CD4-positive, alpha-beta T cell treated with Interleukin-12 subunit alpha and Interleukin-12 subunit beta, for 1 hour (primary cell): ENCODE measurements at places on chromosomes 1 and 21.

DNA sequence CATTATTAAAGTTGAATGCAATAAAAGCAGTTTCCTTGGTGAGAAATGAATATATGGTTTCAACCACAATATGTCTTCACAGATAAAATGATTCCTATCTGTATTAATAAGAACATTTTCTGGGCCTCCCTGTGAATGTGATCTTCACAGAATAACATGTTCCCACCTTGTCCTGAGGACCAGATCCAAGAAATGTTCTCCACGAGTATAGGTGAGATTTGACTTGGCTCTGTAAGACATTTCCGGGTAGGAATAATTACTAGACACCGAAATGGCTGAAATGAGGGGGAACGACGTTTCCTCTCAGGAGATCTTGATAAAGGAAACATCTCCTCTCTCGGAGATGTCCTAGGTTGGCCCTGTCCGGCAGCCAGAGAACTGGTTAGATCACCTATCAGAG is 61.4 kb downstream of the CLIC6 start:
- no peak for DNase-seq

- no peak for DNase-seq
These were observed 11.2 kb downstream of the HMGCL start for GRCh38 chr1:23814016-23814415.

DNA sequence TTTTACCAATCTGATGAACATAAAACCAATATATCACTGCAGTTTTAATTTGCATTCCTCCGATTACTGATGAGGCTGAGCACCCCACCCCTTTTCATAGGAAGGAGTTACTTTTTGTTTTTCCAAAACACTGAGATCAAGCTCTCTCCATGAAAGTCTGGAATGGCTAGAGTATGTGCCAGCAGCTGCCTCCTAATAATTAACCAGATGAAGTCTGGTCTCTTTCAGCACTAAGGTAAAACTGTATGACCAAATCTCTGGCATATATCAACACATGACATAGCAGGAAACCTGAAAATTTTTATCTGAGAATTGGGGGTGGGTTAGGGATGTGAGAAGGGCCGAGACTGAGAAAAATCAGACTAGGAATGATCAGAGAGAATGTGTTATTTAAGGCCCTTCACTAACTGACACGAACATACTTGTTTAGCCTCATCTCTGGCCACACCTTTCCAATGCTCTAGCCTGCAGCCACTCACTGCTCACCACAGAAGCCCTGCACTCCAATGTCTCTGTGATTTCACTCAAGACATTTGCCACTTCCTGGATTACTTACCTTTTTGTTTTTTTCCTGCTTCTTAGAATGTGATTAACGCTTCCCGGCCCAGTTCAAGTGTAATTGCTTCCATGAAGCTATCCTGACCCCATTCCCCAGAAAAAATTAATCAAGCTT is 34.7 kb downstream of the WASF2 start:
- DNase-seq, result peak; percentile 37

DNA sequence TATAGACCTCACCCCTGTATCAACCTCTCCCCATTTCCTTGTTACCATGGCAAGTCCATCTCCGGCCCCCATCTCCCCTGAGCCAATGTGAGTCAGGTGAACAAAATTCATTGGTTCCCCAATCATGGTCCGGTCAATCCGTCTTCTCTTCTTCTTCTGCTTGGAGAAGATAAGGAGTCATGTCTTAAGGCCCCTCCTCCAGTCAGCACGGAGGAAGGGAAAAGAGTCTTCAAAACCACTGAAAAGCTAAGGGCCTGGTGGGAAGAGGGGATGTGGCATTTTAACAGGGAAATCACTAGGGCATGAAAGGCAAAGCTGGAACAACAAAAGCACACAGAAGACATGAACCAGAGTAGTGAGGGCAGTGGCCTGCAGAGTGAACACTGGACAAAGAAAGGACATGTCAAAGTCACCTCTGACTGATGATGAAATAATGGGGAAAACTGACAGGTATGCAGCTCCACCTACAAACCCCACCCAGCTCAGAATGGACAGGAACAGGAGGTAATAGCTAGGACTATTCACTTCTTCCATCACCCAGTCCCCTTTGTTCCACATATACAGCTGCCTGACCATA is 4.4 kb downstream of the CDC42SE1 start:
- DNase-seq, result no peak

- DNase-seq, result no peak
These were observed 57.3 kb downstream of the LAMC2 start for GRCh38 chr1:183243161-183244050.

GRCh38 chr1:209641832-209642172 is 10.4 kb downstream of the LAMB3 start:
- no peak for DNase-seq

GRCh38 chr1:163166886-163167555 is 35.7 kb downstream of the RGS5 start:
- no peak for DNase-seq

- DNase-seq, result no peak
These were observed 130.0 kb upstream of the VAMP3 start for GRCh38 chr1:7640920-7641585.

GRCh38 chr1:67685558-67686266 is 711 bp downstream of the GADD45A start:
- peak; percentile 49 for DNase-seq

- no peak for DNase-seq
These were observed 5.3 kb downstream of the RSPH1 start for GRCh38 chr21:42490720-42491119.

GRCh38 chr1:33155877-33156538 is 25.8 kb downstream of the TRIM62 start:
- DNase-seq, result no peak

DNA sequence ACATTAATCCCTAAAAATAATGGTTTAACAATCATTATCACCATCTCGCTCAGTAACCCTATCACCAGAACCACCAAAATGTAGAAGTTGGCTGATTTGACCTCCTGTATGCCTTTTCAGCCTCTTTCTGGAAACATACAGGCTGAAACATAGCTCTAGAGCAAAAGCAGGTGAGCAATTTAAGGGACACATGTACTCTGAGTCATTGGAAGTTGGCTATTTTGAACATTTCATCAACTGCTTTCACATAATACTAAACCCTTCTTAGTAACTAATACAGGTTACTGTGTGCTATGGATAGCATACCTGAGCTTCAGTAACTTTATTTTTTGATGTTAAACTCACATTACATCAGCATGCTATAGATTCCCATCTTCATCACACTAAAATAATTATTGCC is 19.8 kb upstream of the DDAH1 start:
- DNase-seq, result no peak

DNA sequence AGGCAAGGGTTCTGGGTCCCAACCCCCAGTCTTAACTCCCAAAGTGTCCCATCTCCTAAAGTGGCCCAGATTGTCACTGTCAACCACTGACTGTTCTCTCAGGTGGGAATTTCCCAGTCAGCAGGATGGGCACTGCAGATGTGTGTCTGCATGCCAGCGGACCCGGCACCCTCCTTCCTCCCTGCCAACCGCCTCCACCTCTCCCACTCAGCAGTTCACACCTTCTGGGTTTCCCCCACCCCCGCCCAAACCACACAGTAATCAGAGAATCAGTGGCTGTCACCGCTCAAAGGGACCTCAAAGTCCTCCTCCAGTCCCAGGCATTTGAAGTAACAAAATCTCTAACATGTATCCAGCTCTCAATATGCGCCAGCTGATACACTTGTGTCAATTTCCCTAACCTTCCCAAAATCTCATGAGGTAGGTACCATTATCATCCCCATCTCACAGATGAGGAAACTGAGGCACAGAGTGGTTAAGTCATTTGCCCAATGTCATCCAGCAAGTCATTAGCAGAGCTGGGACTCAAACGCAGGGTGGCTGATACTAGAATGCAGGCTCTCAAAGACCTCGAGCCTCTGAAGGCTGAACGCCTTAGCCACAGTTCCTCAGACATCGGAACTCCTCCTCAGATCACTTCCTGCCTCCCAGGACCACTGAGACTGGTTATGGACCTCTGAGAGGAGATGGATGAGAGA is 4.8 kb downstream of the RUNX3 start:
- DNase-seq, result peak; percentile 91

GRCh38 chr1:6322161-6322560 is 61.3 kb upstream of the GPR153 start:
- DNase-seq, result no peak

GRCh38 chr1:189530162-189530561 is 947.5 kb downstream of the BRINP3 start:
- no peak for DNase-seq

DNA sequence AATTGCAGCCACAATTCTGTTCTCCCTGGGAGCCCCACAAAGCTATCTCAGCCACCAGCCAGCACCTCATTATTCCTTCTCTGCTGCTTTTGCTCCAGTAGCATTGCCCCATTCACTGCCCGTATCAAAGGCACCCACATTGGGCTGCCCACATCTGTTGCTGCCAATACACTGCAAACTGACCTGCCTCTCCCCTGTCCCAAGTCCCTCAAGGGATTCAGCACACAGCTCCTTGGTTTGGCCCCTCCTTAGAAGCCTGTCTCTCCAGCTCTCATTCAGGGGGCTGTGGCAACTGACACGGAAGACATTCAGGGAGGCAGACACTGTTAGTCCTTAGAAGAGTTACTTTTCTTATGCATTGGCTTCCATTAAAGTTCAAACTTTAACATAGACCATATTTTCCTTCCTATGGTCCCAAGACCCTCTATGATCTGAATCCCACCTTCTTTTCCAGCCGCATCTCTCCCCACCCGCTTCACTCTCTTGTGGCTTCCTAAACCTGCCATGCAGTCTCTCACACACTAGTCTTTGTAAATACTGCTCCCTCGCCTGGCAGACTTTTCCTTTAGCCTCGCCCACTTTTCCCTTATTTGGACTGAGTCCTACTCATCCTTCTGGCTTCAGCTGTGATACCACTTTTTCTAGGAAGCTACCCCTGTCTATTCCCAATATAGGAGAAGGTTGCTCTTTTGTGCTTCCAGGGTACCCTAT is 19.3 kb upstream of the KLHDC8A start:
- DNase-seq, result no peak

DNA sequence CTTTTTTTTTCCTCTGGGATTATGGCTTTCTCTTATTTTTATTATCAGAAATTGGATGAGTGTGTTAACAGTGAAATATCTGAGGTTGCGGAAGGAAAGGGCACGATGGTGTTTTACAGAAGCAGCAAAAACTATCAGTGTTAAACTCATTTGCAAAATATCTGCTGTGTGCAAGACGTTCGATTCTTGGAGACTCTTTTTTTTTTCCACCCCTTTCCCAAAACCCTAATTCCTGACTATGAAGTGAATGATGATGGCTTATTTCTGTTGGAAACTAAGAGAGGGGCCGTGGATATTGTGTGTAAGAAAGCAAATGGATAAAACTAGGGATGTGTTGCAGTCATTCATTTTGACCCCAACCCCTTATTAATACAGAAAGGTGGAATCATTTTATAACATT is 677 bp downstream of the NCAM2 start:
- DNase-seq, result no peak

- DNase-seq, result no peak
These were observed 61.7 kb downstream of the LGR6 start for GRCh38 chr1:202255343-202255742.

GRCh38 chr1:231027136-231027925 is 12.7 kb downstream of the FAM89A start:
- no peak for DNase-seq

GRCh38 chr21:28423521-28424190 is 569.0 kb downstream of the LTN1 start:
- DNase-seq, result no peak

- no peak for DNase-seq
These were observed 20.7 kb upstream of the ADARB1 start for GRCh38 chr21:45053561-45054226.

GRCh38 chr1:82141390-82141789 is 340.7 kb downstream of the ADGRL2 start:
- DNase-seq, result no peak

GRCh38 chr1:228236744-228237143 is 28.9 kb downstream of the OBSCN start:
- DNase-seq, result peak; percentile 35

- no peak for DNase-seq
These were observed 86.2 kb downstream of the RIPK4 start for GRCh38 chr21:41680444-41681347.
